ENCODE measurements at places on chromosomes 16 and 17.

GRCh38 chr17:13086142-13086769 lies 68.4 kb upstream of the ELAC2 start:
- DNase-seq = no peak

DNA sequence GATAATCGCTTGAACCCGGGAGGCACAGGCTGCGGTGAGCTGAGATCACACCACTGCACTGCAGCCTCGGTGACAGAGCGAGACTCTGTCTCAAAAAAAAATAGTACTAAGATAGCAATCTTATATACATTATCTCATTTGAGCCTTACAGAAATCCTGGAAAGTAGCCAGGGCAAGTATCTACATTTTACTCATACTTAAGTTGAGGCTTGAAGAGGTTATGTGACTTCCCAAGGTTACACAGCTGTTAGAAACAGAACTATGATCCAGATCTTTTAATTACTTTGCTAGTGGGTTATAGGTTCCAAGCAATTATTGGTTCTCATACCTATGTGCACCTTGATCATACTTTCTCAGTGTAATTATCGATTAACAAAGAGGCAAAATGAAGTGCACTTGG lies 15.4 kb downstream of the C17orf78 start:
- no peak for DNase-seq

DNA sequence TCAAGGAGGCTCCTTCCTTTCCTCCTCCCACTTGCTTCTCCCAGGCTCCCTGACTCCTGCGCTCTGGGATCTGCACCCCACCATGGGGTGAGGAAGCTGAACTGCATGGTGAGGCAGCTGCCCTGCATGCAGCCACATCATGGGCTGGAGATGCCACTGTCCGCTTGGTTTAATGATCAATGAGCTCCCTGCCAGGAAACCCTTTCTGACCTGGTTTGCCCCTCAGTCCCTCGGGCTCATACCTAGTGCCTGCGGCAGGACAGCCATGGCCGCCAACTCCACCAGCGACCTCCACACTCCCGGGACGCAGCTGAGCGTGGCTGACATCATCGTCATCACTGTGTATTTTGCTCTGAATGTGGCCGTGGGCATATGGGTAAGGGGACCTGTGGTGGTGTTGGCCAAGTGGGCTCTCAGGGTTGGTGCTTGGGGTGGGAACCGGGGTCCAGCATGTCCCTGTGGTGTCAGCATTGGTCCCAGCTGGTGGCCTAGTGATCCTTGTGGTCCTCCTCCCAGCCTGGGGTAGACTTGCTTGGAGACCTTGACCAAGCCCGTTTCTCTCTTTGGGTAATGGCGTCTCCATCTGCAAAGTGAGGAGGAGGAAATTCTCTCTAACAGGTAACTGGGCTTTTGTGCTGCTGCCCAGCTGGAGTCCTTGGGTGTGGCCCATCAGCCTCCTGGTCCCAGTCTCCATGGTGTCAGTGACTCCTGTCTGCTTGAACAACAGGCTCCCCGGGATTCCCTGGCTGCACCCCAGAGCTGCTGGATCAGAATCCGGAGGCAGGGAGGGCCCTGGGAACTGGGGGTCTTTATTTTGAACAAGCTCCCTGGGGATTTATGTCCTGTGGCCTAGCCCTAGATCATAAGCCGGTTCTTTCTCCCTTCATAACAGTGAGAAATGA lies at the start of gene SLC5A10:
Gene SLC5A10, plus strand, starts transcription at position 225 of the 902 bp plus-strand sequence. Its CDS starts 41 bp downstream, at position 266.
- no peak for DNase-seq

DNA sequence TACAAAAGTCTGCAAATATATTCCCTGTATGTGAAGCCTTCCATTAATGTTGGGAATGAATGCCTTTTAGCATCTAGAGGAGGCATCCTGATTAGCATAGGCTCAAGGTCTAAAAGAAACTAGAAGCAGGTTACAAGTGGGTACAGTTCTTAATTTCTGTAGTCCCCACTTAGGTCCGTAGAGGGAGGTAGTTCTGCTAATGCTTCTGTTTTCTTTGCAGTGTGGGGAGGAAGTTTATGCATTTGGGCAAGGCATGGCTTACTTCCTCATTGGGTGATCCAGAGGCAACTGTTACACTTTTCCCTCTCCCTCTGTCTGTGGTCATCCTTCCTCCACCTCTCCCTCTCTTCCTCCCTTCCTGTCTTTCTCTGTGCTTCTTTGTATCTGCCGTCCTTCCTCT lies 108.4 kb upstream of the ZKSCAN2 start:
- DNase-seq = no peak

DNA sequence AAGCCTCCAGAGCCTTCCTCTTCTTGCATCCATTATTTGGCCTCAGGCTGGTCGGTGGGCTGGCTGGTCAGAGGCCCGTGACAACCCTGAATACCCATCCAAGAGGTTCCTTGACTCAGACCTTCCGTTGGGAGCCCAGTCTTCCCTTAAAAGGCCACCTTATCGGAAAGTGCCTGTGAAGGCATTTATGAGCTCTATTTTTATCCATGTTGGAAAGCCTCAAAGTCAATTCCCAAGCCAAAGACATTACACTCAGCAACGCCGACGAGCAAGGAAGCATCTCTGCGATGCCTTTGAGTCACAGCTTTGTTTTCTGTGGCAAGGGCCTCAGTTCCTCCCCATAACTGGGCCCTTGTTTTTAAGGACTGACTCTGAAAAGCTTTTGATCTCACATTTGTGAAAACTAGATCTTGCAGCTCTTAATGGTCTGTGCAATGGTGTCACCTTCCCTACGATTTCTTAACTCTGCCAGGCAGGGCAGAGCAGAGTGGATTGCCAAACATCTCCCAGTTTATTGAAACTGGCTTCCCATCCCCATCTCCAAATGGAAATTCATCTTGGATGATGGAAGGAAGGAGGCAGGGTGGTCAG lies 13.3 kb upstream of the SPOP start:
- DNase-seq = no peak

- DNase-seq = no peak
These were observed 57.9 kb downstream of the BRIP1 start for GRCh38 chr17:61805399-61805798.

GRCh38 chr17:76868176-76868668 lies at the start of gene MGAT5B:
Gene MGAT5B, plus strand, starts transcription at chr17:76868404. Its CDS starts 626 bp downstream, at chr17:76869030.
- DNase-seq = peak; percentile 68

DNA sequence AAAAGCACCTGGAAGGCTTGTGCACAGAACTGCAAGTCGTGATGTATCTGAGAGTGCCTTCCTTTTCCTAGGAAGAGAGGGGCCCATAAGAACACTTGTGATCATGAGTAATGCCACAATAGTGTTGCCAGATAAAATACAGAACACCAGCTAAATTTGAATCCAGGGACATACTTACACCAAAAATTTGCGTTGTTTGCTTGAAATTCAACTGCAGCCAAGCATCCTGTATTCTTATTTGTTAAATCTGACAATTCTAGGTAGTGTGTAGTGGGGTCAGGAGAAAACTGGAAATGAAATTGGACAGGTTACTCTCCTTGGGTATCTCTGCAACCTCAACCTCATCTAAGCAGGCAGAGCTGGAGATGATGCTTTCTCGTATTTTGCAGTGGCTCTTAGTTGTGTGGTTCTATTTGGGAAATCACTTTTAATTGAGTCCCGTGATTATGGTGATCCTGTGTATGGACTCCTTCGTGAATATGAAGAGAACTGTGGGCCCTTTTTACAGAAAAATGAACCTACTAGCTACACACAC lies 12.0 kb downstream of the SLC35B1 start:
- DNase-seq = no peak

- no peak for DNase-seq
These were observed 85.4 kb downstream of the PPM1E start for GRCh38 chr17:58840820-58841612.

GRCh38 chr17:1110862-1111598 lies 68.8 kb downstream of the ABR start:
- DNase-seq = no peak

DNA sequence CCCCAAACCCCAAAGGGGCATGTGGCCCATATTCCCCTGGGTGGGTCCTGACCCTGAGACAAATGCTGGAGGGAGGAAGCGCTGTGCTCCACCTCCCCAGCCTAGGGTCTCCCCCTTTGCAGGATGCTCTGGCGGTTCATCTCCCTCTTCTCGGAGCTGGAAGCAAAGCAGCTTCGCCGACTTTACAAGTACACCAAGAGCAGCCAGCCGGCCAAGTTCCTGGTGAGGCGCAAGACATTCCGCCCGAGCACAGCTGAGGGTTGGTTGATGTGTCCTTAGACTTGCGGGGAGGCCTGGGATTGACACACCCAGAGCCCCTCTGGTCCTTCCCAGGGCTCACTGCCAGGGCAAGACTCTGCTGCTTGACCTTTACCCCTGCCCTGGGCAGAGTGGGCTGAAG lies 4.3 kb downstream of the CHCT1 start:
- no peak for DNase-seq

DNA sequence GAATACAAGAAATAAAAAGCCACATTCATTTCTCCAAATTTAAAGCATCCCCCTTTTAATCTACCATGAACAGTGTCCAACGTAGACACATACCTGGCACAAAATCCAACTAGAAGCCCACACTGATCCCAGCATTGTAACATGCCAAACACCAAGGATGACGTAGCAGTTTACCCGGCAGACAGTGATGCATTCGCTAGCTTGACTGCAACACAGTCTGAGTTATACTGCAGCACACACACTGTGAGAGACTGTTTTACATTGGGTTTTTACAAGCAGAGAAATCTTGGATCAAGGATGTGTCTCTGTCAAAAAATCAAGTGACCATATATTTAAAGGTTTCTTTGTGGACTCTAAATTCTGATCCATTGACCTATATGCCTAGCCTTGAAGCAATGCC lies 74.5 kb upstream of the C17orf78 start:
- no peak for DNase-seq

- no peak for DNase-seq
These were observed 14.2 kb downstream of the USP36 start for GRCh38 chr17:78826421-78826820.

DNA sequence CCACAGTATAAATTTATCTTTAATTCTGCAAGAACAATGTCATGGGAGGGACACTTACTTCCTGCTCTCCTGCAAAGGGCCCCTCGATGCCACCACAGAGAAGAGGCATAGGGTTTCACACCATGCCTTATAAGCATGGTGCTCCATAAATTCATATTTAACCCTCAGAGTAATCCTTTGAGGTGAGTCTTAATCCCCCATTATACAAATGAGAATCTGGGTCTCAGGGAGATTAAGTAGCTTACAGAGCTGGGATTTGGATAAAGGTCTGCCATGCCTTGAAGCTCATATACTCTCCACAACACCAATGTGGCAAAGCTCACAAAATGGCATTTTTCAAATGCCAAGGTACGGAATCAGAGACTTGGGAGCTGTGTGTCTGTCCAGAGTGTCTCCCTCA lies 268.5 kb upstream of the CCL2 start:
- DNase-seq = no peak

DNA sequence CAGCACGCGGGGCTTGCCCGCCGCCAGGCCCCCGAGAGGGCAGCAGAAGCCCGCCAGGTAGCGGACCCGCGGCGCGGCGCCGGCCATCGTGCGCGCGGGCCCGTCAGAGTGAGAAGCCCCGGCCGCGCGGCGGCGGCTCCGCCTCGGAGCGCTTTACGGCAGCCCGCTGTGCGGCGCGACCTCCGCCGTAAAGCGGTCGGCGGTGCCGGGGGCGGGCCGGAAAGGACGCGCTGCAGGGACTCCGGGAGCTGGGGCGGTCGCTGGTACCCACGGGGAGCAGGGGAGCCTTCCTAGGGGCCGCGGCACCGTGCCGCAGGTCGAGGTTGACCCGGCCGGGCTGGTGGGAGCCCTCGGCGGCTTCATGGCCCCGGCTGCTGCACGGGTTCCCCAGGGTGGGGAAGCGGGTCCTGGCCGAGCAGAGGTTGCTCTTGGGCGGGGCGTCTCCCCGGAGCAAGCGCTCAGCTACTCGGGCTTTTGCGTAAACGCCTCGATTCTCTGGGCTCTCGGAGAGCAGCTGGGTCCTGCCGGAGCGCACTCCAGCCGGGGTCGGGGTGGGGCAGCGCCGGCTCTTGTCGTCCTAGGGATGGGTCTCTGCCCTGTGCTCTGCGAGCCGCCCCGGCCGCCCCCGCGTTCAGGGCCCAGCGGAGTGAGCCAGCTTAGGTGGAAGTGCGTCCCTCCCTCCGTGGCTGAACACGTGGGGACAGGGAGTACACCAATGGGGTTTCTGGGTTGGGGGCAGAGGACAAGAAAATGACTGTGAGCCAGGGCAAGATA lies at the start of gene FAAP100:
Gene FAAP100, minus strand, starts transcription at position 110 of the 774 bp plus-strand sequence. Its CDS starts 23 bp downstream, at position 87.
- DNase-seq = peak; percentile 67

DNA sequence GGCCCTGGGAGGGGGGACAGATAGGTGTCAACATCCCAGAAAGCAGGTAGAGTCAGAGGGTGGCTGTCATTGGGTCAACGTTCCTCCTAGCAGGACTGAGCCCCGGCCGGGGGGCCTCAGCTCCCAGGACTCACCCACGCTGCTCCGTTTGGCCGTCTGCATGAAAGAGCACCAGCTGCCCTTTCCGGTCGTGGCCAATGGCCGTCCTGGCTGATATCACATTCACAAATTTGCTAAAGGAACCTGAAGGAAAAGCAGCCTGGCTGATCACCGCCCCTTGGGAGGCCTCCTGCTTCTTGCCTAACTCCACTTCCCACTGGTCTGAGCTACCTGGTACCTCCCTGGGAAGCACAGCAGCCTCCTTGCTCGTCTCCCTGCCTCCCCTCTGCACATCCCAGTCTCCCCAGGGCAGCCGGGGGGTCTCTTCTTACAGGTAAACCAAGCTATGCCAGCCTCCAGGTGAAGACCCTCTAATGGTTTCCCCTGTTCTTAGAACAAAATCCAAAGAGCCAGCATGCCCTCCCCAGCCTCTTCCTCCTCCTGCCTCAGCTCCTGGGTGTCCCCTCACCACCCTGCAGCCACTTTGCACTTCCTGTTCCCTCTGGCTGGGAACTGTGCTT lies 3.4 kb downstream of the NAGPA start:
- DNase-seq = no peak

DNA sequence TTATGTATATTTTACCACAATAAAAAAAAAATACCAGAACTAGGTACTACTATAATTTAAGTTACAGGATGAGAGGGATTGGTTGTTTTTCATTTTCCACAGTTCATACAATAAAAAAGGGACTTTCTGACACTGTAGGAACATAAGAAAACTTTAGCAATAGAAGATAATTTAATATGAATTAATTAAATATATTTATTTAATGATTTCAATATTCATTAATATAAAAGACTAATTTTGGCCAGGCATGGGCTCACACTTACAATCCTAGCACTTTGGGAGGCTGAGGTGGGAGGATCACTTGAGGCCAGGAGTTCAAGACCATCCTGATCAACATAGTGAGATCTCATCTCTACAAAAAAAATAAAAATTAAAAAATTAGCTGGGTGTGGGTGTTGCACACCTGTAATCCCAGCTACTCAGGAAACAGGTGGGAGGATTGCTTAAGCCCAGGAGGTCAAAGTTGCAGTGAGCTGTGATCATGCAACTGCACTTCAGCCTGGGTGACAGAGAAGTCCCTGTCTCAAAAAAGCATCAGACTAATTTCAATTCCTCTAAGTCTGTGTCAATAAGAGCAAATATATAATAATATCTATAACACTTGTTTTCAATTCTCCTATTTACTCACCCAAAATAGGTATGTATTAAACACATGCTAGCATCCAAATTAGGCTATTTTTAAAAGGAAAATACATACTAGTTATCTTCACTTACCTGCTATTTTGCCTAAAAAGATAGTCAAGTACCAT lies 79.6 kb downstream of the BRIP1 start:
- no peak for DNase-seq

GRCh38 chr17:44108440-44109311 lies 14.8 kb downstream of the HDAC5 start:
- DNase-seq = no peak

GRCh38 chr16:54281535-54282201 lies 4.9 kb downstream of the IRX3 start:
- DNase-seq = no peak
